H7 (cell line): ENCODE measurements at places on chromosomes 1 and 21. TPM values are rescaled to one million over a fixed set of nuclear protein-coding genes. Genes with fewer than 3 reads are reported as not detected.

- DNase-seq: no peak
These were observed 99.7 kb upstream of the WLS start for GRCh38 chr1:68332041-68332440.

PGLYRP3 gene
- not detected in 2 replicates for total RNA-seq

PLEKHN1 gene
- total RNA-seq: 1.6 and 2.0 TPM in 2 replicates

DNA sequence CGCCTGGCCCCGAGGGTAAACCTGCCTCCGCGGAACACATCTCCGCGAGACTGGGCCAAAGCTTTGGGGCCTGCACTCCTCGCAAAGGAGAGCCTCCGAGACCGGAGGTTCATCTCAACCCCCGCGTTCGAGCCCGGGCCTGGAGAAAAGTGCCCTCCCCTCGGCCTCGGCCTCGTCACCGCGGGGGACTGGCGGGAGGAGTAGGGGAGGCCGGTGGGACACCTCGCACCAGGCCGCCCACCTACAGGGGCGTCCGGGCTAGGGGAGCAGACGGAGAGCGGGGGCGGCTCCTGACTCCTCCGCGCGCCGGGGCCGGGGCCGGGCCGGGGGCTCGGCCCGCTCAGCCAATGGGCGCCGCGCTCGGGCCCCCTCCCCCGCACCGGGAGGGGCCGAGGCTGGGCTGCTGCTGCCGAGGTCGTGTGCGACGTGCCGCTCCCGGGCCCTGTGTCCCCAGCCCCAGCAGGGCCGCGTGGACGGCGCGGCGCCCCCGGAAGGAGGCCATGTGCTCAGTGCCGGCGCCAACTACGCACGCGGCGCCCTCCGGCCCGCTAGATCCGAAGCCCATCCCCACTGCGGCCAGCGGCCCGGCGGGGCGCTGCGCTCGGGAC is 684 bp downstream of the SLC2A1 start:
- DNase-seq: peak; percentile 98

GRCh38 chr1:197076585-197076984 is 9.5 kb upstream of the F13B start:
- no peak for DNase-seq

DNA sequence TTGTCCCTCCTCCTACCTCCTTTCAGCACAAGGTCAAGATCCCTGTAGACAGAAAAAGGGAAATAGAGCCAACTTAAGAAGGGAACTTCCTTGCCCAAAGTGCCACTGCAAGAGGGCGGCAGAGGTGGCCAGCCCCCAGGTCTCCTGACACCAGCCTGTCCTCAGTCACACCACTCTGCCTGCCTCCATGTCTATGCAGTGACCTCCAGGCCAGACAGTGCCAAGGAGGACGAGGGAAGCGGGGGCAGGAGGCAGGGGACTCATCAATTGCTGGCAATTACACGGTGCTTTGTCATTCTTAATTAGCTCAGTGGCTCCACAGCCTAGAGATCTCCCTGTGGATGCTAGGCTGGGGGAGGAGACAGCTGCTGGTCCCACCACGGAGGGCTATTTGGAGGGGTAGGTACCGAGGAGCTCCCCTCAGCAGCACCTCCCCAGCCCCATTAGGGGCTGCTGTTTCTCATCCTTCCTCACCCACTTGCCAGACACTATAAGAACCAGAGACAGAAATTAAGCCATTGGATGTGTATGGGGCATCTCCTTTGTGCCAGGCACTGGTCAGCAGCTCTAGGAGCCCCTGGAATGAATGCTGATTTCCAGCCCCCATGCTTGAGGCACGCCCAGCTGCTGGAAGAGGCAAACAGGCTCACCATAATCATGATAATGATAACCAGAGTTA is 6.1 kb upstream of the LDLRAP1 start:
- no peak for DNase-seq

CFHR4 gene
- 0.30 TPM in 1 of 2 replicates, not detected in the other for total RNA-seq

- DNase-seq: peak; percentile 76
These were observed 596 bp downstream of the TOR3A start for GRCh38 chr1:179082333-179082998.

BRINP2 gene
- not detected in 2 replicates for total RNA-seq

ADORA1 gene
- 3.5 and 5.7 TPM in 2 replicates for total RNA-seq

DNA sequence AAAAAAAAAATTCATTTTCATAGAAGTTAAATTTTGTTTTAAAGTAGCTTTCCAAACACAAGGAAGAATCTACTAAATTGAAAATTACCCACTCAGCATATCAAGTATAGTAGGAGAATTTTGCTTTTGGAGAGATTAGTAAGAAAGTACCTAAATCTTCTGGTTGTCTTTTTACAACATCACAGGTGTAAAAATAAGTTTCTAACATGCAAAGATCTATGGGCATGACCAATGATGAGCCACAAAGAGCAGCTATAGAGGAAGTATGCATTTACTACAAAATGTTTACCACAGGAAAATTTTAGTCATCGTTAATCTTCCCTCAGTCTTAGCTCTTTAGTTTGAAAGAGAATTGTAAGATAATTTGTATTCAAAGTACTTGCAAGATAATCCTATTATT is 28.1 kb downstream of the ANGPTL3 start:
- no peak for DNase-seq

GRCh38 chr1:216923601-216924000 is 200.4 kb upstream of the ESRRG start:
- no peak for DNase-seq

- DNase-seq: no peak
These were observed 23.2 kb upstream of the C1orf146 start for GRCh38 chr1:92194511-92194910.

- DNase-seq: no peak
These were observed 5.2 kb downstream of the KHDC4 start for GRCh38 chr1:155929057-155929456.

PLD5 gene
- 1.1 and 1.4 TPM in 2 replicates for total RNA-seq

VTCN1 gene
- not detected in 2 replicates for total RNA-seq

DNA sequence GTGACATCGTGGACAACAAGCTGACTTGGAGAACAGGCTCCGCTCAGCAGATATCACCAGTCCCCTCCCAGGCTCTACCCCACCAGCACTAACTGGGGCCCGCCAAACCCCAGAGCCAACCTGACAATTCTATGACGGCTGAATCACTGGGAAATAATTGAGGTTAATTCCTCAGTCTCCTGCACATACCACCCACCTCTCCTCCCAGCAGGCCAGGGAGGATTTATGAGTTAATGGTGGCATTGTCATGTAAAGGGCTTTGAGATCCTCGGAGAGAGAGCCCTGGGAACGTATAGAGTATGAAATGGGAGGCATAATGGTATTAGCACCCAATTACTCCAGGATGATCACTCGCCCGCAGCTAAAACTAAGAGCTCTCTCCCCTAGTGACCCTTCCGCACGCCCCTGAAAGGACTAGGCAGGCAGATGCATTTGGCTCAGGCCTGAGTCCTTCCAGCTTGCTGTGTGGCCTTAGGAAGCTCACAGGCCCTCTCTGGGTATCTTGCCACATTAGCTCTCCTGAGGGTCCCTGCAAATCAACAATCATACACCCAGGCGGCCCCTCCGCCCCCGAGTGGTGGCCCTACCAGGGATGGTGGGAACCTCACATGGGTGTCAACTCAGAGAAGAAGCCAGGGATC is 27.3 kb upstream of the PAX7 start:
- DNase-seq: peak; percentile 51

SPRR2A gene
- not detected in 2 replicates for total RNA-seq

CFHR3 gene
- 0.87 and 3.0 TPM in 2 replicates for total RNA-seq

KRTAP15-1 gene
- total RNA-seq: not detected in 2 replicates

- no peak for DNase-seq
These were observed 55.4 kb upstream of the LPGAT1 start for GRCh38 chr1:211885747-211886522.

DNA sequence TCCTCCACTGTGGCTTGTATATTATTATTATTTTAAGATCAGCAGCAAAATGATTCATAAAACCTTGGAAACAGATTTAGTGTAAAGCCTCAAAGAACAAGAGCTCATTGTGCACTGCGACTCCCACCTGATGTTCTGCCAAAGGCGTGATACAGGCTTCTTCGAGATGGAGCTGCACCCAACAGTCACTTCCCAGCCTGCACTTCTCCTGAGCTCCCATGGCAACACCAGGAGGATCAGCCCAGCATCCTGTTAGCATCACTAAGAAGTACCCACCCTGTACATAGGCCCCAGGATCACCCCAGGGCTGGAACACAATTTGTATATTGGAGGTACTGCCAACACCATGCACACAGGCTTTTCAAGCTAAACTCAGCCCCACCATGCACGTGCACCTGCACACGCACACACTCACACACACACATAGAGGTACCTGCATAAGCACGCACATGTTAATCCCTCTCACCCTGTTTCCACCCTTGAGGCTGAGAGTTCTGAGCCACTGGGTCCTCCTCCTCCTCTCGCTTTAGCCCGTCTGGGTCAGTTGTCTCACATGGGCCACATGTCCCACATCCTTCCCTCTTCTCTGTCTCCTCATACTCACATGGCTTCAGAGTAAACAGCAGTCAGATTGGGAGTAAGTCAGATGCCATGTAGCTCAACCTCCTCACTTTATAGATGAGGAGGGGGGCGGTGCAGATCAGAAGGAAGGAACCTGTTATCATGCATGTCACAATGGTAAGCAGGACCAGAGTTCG is 281.9 kb upstream of the POU3F1 start:
- DNase-seq: no peak

GRCh38 chr1:177755851-177756560 is 213.9 kb downstream of the SEC16B start:
- peak; percentile 19 for DNase-seq

- DNase-seq: no peak
These were observed 39.4 kb upstream of the NGF start for GRCh38 chr1:115377411-115377810.

SELL gene
- not detected in 2 replicates for total RNA-seq

GRCh38 chr1:5993556-5994491 is 1.6 kb upstream of the NPHP4 start:
- DNase-seq: peak; percentile 76
